ENCODE measurements at places on chromosomes 13 and 19.

- DNase-seq: no peak
Measured at GRCh38 chr13:42218576-42218975, 53.4 kb upstream of the AKAP11 start.

DNA sequence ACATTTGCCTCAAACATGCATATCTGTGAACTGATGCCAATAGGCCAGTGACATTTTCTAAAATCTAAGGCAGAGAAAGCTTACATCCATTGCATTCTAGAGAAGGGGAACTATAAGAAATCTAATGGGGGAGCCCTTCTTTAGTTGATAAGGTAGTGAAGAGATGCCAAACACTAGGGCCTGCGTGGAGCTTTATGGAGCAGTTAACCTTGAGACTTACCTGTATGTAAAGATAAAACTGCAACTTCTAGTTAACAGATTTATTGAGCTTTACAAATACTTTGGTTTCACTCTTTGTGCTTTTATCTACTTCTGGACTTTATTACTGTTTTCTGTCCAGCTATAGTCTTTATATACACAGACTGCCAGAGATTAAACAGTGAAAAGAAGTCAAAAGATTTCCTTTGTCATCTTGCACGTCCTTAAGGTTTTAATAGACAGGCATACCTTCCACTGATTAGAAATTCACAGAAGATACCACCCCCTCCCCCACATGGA, 457.6 kb downstream of the KLF12 start:
- DNase-seq: no peak

GRCh38 chr19:48368936-48369335, 4.8 kb downstream of the SYNGR4 start:
- DNase-seq: no peak

- DNase-seq: no peak
Measured at GRCh38 chr19:33527125-33527524, 5.5 kb upstream of the PEPD start.

GRCh38 chr13:107295416-107296140, 727.6 kb upstream of the ARGLU1 start:
- DNase-seq: no peak

DNA sequence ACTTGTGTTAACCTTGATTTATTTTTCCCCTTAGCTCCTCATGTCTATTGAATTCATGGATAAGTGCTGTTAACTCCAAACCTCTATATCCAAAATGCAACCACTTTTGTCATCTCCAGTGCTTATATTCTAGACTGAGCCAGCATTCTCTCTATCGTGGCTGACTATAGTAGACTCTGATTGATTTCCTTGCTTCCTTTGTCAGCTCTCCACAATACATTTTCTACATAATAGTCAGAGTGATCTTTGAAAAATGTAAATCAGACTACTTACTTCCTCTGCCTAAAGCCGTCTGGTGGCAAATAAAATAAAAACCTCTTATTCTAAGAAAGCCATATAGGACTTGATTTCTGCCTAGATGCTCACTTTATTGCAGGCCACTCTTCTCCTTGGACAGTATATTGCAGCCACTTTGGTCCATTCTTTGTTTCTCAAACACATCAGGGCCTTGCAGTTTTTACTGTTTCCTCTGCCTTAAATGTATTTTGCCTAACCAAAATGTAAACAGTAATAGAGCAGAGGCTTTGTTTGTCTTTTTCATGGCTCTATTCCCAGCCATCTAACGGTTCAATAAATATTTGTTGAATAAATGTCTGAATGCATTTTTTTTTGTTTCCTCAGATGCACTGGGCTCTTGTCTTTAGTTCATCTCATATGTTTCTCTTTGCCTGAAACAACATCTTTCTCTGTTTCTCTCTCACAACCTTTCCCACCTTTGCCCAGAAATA, 243.6 kb upstream of the CSNK1A1L start:
- DNase-seq: peak; percentile 19

DNA sequence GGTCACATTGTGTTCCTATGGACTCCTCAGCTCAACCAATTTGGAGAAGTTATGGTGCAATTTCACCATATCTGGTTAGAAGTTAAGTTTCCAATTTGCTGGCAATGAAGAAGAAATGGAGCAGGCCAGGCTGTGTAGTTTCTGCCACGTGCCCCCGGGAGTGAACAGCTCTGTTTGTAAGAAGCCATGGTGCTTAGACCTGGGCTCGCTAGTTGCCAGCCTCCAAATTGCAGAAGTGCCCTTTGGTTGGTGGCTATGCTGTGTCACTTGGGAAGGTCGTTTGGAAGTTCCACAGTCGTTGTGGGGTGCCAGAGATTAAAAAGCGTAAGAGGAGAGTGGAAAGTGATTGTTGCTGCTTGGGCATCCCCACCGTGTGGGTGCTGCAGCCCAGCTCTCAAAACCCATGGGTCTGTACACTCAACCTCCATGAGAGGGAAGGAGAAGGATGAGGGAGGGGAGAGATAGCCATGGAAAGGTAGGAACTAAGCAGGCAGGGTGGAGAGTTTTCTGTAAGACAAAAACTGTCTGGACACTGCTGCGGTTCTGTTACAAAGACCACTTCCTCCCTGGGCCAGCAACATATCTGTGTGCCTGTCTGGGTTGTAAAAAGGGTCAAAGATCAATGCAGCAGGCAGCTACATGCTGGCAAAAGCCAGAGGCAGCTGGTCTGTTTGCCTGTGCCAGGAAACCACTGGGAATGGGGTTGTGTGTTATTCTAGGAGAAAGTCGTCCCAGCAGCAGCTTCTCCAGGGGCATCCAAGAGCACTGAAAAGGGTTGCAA, 10.8 kb downstream of the ALOX5AP start:
- DNase-seq: no peak

DNA sequence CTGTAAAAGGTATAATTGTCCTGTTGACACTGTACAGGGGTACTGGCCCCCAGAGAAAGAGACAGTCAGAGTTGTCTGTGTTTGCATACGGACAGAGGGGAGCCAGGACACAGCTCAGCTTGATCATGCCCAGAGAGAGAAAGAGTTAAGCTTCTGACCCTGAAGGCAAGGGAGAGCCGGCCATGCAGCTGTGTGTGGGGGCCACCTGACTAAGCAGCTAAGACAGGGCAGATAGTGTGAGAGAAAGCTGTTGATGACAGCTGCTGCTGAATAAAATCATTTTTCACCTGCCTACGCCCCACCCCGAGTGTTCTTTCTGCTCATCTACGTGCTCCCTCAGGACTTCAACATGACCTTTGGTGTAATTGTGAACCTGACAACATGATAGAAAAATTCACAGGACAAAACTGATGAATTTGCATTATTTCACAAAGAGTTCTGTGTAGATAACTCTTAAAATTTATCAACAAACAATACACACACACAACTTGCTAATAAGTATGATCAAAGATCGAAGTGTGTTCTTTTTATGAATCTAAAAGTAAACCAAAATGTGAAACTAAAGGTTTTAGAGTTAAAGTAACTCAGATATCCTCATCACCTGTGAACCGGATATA, 1294.3 kb upstream of the ATXN8OS start:
- no peak for DNase-seq
